ENCODE measurements at places on chromosomes 4 and X.

- DNase-seq = no peak
These were observed 69.6 kb upstream of the APOOL start for GRCh38 chrX:84933956-84934556.

GRCh38 chr4:5932035-5932568, 39.2 kb upstream of the CRMP1 start:
- DNase-seq = no peak

- DNase-seq = no peak
These were observed 150.3 kb downstream of the FGF16 start for GRCh38 chrX:77597511-77597910.

GRCh38 chr4:43763029-43763610, 685.5 kb downstream of the KCTD8 start:
- no peak for DNase-seq

GRCh38 chr4:121380776-121381462, at the start of gene QRFPR:
Gene QRFPR, minus strand, starts transcription at chr4:121381018. Its CDS starts 371 bp downstream, at chr4:121380647.
- no peak for DNase-seq

- DNase-seq = no peak
These were observed 4.6 kb downstream of the RAB33A start for GRCh38 chrX:130176354-130176776.

DNA sequence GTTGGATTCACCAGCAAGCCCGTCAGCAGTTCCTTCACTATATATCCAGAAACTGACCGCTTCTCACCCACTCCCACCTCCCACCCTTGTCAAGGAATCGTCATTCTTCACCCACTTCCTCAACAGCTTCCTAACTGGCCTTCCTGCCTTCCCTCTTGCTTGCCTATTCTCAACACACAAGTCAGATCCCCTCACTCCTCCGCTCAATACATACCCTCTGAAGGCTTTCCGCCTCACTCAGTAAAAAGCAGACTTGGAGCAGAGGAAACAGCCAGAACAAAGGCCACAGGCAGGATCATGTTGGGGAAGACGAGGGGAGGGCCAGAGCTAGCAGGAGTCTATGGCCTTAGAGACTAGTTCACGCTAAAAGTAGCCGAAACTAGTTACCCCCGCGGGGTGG, 23.7 kb downstream of the RWDD4 start:
- no peak for DNase-seq

DNA sequence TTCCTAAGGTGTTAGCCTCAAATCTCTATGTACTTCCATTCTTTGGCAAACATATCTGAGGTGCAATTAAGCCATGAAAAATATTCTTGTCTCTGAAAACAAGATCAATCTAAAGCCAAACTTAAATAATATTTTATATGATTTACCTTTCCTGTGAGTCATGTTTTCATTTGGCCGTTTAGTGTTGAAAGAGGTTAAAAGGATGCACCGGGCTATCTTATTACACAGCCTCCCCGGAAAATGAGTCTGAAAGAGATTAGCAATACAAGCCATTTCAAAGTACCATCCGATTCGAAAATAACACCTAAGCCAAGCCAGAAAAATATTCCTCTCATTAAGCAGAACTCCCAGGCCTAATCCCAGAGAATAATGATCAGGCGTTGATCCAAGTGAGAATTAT, 161.5 kb upstream of the EPHA5 start:
- DNase-seq = no peak

DNA sequence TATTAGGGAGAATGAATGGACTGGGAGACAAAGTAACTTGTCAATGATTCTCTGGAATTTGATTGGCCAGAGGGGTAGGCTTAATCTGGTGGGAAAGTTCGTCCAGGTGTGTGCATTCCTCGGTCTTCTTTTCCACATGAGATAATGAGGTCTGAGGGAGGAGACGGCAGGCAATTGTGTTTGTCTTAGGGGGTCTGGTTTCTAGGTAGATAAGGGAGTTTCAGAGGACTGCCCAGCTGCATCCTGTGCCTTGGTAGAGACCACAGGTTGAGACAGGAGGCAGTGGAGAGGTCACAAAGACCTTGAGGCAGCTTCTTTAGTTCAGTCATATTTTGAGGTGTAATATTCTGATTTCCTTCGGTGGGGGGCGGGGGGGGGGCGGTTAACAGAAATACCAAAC, 4.3 kb downstream of the MGST2 start:
- no peak for DNase-seq

GRCh38 chr4:76666944-76667532, 230.9 kb downstream of the SOWAHB start:
- DNase-seq = no peak

DNA sequence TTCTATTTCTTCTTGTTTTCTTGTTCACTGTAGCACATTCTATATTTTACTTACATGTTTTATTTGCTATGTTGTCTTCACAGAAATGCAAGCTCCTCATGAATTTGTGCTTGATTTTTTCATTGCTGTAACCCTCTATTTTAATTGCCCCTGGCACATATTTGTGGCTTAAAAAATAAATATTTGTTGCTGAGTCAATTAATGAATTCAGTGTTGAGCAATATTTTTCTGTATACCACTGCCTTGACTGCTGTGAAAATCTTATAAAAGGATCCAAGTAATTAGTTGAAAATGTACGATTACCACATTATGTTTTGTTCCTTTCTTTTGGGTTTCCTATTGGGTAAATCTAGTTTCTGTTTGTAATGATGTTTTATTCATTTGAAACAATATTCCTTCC, 68.5 kb downstream of the FAM47A start:
- DNase-seq = no peak

GRCh38 chrX:103780336-103781061, 3.9 kb downstream of the PLP1 start:
- no peak for DNase-seq

DNA sequence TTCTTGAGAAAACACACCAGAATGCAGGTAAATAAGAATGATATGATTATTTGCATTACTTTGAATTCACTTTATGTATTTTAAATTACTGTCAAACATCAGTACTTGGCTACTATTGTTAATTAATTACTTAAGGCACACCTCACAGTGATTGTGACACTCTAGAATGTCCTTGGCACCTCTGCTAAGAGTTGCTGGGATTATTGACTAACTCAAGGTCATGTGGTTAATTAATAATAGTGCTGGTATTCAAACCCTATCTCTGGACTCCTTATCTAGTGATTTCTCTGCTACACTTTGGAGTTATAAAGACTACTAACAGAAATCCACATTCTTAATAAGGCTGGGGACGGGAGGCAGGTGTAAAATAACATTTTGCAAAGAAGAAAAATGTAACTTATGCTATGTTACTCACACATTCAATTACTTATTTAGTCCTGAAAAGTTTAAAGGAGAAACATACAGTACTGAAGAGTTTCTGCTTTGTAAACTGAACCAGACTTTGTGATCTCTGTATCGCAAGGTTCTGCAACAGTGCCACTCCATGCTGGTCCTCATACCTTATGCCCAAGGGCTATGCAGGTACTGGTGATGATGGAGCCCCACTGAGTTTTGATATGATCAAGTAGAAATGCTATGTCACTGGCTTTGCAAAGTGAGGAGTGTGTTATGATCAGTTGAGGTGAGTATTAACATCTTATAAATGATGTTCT, 242.7 kb downstream of the MID1IP1 start:
- no peak for DNase-seq

- DNase-seq = no peak
These were observed 74.9 kb downstream of the NSG1 start for GRCh38 chr4:4461850-4462249.

- DNase-seq = no peak
These were observed 144.3 kb downstream of the RTL3 start for GRCh38 chrX:78514852-78515251.

DNA sequence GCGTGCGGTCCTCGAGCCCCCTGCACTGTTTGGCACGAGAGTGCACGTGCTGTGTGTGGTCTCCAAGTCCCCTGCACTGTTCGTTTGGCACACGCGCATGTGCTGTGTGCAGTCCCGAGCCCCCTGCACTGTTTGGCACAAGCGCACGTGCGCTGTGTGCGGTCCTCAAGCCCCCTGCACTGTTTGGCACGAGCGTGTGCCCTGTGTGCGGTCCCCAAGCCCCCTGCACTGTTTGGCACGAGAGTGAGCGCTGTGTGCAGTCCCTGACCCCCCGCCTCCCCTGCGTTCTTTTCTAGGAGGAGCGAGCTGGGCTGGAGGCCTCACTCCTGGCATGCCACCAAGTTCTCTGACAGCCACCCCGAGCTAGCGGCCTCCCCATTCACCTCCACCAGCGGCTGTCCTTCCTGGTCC, 76.5 kb upstream of the CLDN34 start:
- DNase-seq = no peak

DNA sequence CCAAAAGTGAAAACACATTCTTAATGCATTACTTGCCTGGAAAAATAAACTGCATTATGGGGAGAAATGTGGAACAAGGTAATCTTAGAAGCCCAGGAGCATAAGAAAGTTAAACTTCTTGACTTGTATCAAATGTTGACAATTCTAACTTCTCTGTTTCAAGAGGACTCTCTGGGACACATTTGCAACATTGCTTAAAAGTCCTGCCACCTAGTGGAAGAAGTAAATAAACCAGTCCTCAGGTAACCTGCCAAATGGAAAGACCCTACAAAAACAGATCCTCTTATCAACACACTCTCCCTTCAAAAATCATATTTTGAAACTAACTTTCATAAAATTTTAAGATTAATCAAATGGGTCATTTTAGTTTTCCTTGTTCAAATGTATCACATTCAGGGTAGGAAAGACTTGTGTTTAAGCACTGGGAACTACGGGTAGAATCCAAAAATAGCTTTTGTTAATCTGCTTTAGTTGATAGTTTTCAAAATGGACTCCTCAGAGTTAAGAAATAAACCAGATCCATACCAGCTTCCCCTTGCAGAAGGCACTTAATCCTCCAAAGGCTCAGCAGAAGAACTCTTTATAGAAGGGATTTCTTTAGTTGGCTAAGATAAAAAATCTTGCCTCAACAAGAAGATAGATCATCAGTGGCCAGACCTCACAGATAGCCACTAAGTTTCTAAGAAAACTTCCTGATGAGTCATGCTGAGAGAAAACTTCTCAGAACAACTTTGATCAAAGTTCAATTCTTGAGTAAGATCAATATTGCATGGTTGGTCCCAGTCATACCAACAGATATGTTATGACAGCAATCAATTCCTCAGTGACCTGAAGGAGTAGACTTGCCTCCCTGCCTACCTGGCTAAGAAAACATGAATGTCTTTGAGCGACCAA, 141.7 kb downstream of the HHIP start:
- no peak for DNase-seq

- DNase-seq = no peak
These were observed 32.6 kb downstream of the FABP2 start for GRCh38 chr4:119289313-119289712.

DNA sequence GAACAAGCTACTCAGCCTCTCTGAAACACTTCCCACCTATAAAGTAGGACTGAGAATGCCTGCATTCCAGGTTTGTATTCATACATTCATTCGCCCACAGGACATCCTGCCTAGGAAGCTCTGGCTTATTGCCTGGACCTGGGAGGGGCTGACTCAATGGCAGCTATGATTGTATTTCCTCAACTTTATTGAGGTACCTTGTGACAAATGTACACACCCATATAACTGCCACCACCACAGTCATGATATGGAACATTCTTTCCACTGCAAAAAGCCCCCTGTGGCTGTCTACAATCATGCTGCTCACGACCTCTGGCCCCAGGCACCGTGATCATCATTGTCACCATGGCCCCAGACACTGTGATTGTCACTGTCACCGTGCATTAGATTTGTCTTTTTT, 68.3 kb downstream of the ABLIM2 start:
- DNase-seq = no peak

DNA sequence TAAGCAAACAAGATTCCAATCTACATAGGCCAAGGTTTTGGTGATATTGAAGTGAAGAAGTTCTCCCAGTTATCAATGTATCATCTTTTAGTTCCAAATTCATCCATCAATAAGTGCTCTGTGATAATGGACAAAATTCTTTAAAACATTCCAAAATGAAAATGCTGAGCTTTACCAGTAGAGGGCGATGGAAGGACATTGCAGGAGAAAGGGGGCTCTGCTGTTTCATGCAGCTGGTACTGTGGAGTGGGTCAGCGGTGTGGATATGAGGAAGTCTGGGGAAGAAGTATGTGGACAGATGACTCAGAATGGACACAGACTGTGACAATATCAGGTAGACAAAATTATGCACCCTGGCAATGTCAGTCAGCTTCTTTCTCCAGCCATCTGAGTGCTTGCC, 46.6 kb upstream of the HS6ST2 start:
- no peak for DNase-seq

DNA sequence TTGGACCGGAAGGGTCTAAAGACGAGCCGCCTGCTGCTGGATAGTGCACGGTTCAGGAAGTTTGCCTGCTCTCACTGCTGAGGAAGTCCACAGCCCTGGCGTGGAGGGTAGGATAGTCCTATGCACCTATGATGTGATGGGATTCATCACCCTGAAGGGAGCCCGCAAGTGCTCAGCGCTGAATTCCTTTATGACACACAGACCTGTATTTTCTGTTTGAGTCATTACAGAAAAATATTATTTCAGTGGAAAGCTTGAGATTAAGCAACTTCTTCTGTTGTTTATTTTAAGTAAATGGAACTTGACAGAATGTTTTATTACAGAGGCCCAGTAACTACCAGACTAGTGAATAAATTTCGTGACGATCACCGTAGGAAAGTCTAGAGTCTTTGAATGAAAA, 123.2 kb downstream of the TRIML1 start:
- no peak for DNase-seq

- no peak for DNase-seq
These were observed 30.7 kb upstream of the AREG start for GRCh38 chr4:74414149-74414809.

- peak; percentile 31 for DNase-seq
These were observed 10.4 kb downstream of the L1CAM start for GRCh38 chrX:153875391-153876111.

DNA sequence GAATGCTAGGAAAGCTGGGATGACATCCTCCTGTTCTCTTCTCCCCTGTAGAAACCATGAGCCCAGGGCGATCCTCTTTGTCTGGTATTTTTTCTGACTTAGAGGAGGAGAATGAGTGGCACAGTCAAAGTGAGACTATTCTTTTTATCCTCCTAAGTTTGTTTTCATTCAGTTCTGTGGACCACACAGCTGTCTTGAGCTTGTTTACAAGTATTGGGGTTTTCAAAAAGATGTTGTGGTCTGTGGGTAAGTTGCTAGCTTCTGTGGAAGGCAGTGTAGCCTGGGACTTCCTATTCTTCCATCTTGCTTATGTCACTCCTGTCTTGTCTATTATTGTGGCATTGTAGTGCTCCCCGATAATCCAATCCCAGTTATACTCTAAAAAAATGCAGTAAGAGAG, 223.0 kb downstream of the PAPSS1 start:
- no peak for DNase-seq

DNA sequence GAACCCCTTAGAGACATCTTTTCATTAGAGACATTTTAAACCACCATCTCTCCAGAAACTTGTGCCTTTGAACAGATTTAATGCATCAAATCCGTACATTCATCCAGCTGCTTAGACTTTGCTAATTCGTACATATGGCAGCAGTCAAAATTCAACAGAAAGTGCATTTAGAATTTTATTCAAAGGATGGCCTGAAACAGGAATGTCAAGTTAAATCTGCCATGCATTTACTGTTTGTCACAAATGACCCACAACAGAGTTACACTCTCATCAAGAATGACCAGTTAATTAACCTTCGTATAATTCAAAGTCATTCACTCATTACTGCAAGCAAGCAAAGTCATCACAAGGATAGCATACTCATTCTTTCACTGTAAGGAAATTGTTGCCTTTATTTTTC, 284.3 kb downstream of the SLC7A11 start:
- DNase-seq = no peak

GRCh38 chr4:63379750-63380522, 1029.3 kb downstream of the TECRL start:
- no peak for DNase-seq

- no peak for DNase-seq
These were observed 543.8 kb upstream of the SLIT2 start for GRCh38 chr4:19707876-19708275.

Measured in activated CD8-positive, alpha-beta memory T cell treated with anti-CD3 and anti-CD28 coated beads for 48 hours (primary cell).